ENCODE measurements at places on chromosomes 7 and 10. TPM values are rescaled to one million over a fixed set of nuclear protein-coding genes. Genes with fewer than 3 reads are reported as not detected.

MKI67 gene
- 8.5 TPM for total RNA-seq

SGMS1 gene
- total RNA-seq, result 76.2 TPM

CCL24 gene
- total RNA-seq, result not detected

ZSWIM8 gene
- total RNA-seq, result 55.8 TPM

ELN gene
- 15.5 TPM for total RNA-seq

NOS3 gene
- 25.0 TPM for total RNA-seq

PLAC9 gene
- total RNA-seq, result 0.40 TPM

CFAP46 gene
- 0.20 TPM for total RNA-seq

DNA sequence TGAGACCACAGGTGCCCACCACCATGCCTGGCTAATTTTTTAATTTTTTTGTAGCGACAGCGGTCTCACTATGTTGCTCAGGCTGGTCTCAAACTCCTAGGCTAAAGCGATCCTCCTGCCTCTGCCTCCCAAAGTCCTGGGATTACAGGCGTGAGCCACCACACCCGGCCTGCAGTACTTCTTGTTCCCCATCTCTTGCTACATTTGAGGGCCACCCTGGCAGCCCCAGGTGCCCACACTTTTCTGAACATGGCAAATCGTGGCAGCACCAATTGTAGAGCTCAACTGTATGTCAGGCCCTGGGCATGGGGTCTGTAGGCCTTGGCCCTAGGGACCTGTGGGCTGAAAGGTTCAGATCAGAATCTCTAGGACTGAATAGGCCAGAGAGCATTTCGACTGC lies 25.1 kb upstream of the LIMK1 start:
- DNase-seq, result no peak

GRCh38 chr10:121211446-121211845 lies 360.3 kb downstream of the WDR11 start:
- no peak for DNase-seq

- DNase-seq, result no peak
Observed at GRCh38 chr10:1449572-1450205, 287.6 kb downstream of the ADARB2 start.

DNA sequence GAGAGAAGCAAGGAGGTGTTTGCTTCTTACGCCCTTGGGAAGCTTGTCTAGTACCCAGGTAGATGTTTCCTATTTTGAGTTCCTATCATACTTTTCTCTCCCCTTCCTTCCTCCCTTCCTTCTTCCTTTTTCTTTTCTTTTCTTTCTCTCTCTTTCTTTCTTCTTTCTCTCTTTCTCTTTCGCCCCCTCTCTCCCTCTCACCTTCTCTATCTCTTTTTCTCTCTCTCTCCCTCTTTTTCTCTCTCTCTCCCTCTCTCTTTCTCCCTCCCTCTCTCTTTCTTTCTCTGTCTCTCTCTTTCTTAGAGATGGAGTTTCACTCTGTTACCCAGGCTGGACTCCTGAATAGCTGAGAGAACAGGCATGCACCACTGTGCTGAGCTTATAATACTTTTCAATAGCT lies 322.2 kb downstream of the TNS3 start:
- DNase-seq, result no peak

DNA sequence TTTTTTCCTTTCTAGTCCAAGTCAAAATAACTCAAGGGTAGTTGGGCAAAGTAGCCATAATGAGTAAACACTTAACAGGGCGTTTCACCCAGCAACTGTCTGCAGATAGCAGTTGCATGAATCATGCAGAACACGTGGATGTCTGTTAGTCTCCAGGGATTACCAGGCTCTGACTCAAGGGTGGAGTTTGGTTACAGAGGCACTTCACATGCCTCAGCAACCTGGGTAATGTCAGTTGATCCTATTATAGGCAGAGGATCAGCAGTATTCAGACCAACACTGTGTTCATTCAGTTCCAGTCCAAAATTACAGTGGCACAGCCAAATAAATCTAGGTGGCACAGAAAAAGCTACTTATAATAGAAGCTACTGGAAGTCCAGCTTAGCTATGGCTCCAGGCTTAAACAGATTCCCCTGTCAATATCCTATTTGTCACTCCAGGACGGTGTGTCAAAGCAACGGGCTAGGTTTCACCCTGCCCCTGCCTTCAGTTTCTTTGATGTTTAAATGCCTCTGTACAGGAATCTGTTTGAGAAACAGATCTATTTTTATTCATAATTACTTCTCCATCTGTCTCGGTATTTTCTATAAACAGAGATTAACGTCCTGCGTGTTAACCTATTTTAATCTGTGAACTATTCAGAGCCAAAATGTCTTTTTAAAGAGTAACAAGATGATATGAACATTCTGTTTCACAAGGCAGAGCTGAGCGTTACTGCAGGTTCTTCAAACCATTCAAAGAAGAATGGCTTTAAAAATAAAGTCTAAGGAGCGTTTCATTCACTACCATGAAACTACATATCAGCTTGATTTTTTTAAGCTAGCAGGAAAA lies 162.6 kb upstream of the AKR1E2 start:
- peak; percentile 85 for DNase-seq

GRCh38 chr7:44222776-44223261 lies 22.0 kb downstream of the YKT6 start:
- no peak for DNase-seq

DNA sequence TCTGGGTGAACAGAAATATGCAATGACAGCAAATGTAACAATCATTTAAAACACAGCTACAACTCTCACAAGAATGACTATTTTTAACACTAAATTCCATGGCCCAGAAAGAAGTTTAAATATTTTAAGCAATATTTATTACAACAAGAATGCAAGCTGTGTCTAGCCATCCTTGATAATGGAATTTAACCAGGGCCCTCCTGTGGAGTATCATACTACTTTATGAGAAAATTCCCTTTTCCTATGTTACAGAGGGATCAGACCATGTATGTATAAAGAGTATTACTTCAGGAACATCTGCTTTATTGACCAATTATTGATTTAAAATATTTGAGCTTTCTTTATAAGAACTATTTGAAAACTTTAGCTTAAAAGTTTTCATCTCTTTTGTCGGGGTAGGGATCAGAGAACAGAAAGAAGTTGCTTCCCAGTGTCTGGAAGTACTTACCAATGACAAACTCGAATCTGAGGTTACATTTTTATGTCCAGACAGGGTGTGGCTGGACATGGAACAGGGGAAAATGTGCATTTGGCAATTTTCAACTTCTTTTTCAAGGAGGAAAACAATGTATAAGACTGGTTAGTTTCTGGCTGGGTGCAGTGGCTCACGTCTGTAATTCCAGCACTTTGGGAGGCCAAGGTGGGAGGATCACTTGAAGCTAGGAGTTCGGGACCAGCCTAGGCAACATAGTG lies 48.3 kb upstream of the NRBF2 start:
- no peak for DNase-seq

GRCh38 chr10:44725404-44725803 lies 185.7 kb upstream of the TMEM72 start:
- no peak for DNase-seq

- DNase-seq, result no peak
Observed at GRCh38 chr10:62587011-62587410, 212.8 kb downstream of the ZNF365 start.

DNA sequence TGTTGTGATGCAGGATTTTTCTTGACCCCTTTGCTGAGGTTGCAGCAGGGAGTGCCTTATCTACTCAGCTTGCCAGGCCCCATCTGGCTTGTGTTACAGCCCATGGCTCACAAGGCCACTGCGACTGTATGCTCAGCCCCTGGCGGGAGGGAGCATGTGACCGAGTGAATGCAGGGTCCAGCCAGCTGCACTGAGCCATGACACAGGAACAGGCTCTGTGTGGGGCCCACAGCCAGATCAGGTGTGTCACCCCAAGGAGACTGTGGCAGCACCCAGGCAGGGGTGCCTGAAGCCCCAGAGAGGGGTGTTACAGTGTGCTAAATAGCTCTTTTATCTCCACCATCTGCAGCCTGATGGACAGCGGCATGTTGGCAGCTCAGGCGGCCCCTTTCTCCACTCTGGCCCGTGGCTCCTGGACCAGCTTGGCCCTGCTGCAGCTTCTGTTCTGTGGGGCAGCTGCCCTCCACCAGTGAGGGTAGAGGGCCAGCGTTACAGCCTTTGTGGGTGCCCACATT lies 2.6 kb upstream of the PCBD1 start:
- DNase-seq, result no peak

GRCh38 chr10:1358860-1359625 lies 302.9 kb downstream of the WDR37 start:
- no peak for DNase-seq

DNA sequence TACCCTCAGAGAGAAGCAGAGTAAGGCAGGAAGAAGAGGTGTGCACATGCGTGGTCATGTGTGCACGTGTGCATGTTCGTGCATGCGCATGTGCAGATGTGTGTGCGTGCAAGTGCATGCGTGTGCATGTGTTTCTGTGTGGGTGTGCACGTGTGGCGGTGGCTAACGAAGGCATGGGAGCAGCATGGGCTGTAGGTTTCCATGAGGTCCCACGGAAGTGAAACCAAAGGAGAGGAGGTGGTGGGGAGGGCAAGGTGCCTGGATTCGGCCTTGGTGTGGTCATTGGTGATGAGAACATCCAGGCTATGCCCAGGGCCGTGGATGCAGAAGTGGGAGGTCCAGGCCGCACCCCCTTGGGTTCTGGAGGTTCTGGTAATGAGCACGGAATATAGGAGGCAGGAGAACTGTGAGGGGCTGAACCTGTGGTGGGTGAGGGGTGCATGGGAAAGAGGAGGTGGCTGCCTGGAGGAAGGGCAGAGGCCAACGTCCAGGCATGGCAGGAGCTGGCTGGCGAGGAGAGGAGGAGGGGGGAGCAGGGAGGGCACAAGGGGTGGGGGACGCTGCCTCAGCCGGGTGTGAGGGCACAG lies 2.4 kb upstream of the INPP5A start:
- no peak for DNase-seq

- DNase-seq, result no peak
Observed at GRCh38 chr10:94430701-94431100, 28.4 kb downstream of the TBC1D12 start.

- peak; percentile 5 for DNase-seq
Observed at GRCh38 chr7:17843041-17843440, 97.3 kb downstream of the SNX13 start.

DNA sequence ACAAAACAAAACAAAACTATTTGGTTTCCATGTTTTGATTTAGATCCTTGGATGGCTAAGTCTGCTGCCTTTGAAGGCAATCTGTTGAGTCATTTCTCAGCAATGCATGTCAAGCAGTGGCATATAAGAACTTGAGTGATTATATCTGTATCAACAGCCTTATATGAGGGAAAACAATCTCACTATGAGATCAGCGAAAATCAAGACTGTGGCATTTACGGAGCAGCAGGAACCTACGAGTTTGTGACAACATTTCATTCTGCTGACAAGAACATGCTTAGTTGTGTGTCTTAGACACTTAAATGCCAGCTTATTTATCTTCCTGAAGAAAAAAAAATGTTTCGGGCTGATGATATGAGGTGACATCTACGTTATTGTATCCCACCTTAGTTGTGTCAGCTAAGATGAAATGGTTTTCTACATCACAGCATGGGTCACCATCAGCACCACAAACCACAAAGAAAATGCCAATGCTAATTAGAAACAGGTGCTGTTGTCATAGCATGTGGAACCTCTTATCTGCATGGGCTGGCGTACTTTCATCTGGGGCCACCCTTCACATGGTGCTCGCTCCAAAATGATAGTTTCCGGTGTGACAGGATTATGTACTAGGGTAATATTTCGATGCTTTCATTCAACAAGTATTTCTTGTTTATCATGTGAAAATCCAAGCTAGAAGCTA lies 1085.5 kb downstream of the SORCS1 start:
- DNase-seq, result no peak

GRCh38 chr7:37145682-37146081 lies 303.0 kb downstream of the ELMO1 start:
- DNase-seq, result no peak

- no peak for DNase-seq
Observed at GRCh38 chr7:12287901-12288300, 76.8 kb downstream of the TMEM106B start.

DNA sequence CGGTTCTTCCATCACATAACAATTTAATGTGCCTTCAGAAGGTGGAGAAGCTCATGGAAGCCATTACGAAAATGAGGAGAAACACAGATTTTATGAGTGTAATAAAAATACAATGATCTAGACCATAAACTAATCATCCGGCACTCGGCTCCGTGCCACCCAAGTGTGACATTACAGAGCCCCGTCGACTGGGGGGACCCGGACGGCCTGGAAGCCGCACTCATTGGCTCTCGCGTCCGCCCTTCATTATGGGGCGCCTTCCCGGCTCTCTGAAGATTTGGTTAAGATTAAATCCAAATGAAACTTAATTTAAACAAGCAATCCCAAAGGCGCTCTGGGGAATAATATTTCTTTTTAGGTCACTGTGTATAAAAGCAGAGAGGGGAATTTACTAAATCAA lies 242.6 kb downstream of the DNAJB6 start:
- no peak for DNase-seq

GRCh38 chr10:6702030-6702429 lies 122.0 kb upstream of the PRKCQ start:
- no peak for DNase-seq

DNA sequence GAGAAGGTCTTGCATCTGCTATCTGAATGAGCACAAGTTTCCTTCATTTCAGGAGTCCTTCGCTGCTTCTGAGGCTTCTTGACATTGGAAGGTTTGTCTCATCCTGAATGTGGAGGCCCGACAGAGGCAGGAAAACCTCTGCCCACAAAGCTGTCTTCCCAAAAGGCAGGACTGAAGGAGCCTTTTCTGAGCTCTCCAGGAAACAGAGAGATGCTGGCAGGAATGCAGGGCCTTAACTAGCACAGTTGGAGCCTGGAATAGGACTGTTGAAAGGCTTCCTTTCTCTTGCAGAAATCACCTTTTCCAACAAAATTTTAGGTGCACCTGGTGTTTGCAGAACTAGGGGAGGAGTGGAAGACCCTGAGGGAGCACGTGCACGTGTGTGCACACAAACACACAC lies 637.4 kb upstream of the MKI67 start:
- no peak for DNase-seq

DNA sequence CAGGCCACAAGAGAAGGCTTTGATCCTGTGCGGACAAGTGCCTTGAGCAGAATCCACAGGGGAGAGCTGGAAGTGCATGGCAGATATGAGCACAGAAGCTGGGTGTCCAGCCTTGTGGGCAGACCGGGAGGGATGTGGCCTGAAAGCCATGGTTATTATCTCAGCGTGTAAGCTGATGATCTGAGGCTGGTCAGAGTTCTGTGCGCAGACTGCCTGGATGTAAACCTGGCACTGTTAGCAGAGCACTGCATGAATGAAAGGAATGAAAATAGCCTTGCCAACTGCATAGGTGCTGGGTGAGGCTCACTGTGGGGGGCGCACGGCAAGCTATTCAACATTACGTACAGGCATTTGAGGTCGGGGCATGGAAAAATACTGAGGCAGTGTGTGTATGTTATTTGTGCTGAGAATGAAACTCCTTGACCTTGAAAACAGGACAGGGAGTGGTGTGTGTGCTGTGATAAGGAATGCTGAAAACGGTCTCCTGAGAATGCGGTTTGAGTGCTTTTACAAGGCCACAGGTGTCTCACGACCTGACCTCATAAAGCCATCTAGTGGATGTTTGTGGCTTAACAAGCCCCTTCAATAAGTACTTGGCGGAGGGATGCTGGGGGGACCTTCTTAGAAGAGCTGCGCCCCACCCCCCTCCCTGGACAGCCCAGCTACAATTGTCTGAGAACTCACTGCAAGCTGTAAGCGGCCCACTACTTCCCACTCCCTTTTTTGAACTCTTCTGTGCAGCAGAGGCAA lies 18.7 kb downstream of the AKR1C1 start:
- DNase-seq, result peak; percentile 75

- no peak for DNase-seq
Observed at GRCh38 chr7:25294624-25295023, 66.3 kb upstream of the NPVF start.

Measured in lung microvascular endothelial cell (primary cell).